HL-60 (cell line): ENCODE measurements at places on chromosomes 2 and 18.

DNA sequence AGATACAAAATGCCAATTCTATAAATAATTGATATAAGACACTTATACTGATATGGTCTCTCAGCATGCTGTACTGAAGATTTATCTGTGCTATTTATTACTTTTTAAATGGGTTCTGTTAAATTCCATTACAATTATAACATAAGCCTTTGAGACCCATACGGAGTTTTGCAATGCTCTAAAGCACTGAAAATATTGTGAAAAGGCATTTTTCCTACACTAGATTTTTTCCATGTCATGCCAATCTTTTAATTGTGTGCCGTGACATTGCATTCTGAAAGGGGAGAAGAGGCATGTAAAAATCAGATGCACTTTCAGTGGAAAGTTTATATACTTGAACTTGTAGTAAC, 46.5 kb downstream of the EFEMP1 start:
- no peak for DNase-seq

DNA sequence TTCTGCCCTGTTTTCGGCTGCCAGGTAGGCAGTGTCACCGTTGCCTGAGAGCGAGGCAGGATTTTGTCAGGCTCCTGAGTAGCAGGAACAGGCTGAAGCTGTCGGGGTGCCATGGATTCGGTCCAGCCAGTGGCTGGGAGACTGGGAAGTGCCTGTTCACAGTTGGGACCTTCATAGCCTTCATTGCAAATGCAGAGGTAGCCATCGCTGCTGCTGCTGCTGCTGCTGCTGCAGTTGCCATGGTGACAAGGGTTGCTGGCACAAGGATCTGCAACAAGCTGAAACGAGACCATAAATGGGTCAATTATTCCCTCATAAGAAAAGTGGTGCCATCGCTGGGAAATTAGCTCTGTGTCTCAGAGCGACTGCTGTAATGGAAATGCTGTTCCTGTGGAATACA, 122.7 kb downstream of the DNER start:
- no peak for DNase-seq

DNA sequence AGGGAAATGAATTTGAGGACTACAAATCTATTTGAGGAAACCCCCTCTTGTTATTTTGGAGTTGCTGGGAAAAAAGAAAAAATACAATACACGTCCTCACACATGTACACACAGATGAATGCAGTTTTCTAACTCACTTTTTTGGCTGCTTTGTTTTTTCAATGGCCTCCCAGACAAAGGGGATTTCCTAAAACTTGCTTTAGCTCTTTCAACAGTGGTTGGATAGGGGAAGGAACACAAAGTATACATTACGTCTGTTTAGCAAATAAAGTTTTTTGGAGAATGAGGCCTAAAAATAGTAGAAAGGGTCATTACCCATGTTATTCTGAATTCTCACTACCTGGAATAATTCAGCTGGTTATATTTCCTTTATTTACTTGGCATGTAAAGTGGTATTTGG, 125.3 kb upstream of the ITGB6 start:
- no peak for DNase-seq

DNA sequence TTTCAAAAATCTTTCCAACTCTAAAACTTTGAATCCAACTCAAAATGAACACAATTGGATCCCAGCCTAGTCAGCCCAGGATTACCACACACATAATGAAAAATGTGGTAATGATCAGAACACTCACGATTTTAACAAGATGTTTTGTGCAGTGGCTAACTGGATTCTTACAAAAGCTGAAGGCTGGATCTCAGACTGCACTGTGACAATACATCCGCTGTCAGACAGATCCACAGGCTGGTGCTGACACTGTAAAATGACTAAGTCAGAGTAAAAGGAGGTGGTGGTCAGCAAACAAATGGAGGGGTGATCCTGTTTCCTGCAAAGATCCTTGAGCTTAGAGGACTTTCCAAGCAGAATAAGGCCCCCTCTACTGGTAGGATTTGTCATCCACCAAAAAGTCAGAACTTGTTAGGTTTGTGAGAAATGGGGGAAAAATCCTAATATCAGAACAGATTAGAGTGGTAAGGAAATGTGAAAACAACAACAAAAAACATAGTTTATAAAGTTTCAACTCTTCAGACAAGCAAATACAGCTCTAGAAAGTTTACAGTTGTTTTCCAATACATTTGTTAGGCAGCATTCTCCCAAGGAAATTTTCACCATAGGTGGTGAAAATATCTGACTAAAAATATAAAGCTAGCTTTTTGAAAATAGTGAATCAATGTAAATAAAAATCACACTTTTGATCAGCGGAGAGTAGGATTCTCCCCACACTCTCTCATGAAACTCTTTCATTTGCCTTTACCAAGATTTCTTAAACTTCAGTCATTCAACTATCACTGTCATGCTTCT, 211.9 kb downstream of the AGPS start:
- DNase-seq: peak; percentile 15

DNA sequence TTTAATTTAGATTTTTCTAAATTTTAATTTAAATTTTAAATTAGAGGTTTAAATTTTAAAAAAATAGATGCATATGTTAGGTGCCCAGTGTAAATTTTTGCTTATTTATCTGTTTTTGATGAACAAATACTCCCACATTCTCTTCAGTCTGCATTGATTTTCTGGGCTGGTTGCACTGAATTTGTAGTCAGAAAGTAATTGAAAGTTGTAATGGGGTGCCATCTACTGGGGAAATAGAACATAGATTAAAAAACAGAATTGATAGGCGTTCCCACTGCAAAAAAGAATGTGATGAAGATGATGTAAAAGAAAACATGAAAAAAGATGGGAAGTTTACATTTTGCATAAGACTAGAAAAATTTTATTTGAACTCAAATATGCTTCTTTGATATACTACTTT, 51.7 kb upstream of the CCDC85A start:
- DNase-seq: no peak

DNA sequence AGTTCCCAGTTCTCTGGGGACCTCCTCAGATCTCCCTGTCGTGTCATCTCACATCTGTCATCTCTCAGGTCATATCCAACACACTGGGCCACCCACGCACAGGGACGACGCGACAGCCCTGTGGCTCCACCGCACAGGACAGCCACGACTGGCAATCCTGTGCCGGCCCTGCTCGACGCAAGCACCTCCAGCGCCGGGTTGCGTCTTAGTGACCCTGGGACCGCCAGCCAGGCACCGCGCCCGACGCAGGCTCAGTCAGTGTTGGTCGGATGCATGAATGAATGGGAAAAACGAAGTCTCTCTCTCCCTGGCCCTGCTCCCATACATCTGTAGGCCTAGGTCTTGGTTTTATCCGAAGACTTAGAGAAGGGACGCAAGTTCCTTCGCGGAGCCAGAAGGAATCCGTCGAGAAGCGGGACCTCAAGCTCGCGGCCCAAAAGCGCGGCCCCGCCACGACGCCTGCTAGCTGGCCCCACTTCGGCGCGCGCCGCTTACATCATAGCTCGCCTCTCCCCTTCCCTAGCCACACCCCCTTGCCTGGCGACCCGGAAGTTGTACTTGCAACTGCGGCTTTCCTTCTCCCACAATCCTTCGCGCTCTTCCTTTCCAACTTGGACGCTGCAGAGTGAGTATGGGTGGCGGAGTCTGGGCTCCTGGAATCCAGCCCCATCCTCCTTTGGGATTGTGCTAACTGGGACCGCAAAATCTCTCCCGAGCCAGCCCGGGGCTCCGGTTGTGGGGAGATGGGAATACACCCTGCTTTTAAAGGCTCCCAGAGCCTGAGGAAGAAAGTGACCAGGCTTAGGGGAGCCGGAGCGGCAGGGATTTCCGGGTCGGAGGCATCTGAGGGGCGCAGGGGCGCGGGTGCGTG, at the start of gene RPL31:
RPL31 (plus strand) TSS at position 599 of the 871 bp plus-strand sequence. CDS start 413 bp downstream, outside the sequence.
- peak; percentile 98 for DNase-seq

- DNase-seq: no peak
Observed at GRCh38 chr2:101815154-101815553, 117.6 kb downstream of the MAP4K4 start.

DNA sequence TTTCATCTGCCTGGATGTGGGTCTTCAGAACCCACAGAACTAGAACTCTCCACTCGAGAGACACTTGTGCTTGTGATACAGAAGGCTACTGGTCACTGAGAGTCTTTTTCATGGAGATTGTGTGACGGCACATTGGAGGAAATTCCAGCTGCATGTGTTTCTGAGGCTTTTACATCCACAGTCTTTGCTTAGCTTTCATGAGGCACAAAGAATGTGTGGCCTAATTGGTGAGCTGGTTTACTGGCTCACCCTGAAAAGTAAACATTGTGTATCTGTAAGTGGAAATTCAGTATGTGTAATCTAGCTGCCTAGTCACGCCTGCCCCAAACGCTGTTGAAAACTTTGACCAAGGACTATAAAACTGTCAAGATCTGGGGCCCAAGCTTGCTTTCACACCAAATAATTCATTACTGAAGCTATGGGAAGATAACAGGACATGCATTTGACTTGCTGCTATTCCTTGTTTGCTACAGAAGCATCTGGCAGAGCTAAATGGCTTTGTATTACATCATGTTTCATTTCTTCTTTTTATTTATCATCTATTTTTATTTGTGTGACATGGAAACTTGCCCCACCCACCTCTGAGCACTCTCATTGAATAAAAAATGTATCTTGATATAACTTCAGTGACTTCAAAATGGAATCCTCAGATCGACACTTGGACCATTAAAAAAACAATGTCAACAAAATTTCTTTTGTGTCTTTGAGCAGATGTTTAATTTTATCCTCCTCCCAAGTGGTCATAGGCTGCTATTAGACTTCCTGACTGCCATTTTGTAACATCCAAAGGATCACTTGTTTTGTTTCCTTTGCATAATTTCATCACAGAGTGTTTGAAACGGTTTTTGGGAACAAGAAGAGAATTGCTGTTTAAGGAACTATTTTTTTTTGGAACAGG, 80.2 kb downstream of the EFEMP1 start:
- no peak for DNase-seq

DNA sequence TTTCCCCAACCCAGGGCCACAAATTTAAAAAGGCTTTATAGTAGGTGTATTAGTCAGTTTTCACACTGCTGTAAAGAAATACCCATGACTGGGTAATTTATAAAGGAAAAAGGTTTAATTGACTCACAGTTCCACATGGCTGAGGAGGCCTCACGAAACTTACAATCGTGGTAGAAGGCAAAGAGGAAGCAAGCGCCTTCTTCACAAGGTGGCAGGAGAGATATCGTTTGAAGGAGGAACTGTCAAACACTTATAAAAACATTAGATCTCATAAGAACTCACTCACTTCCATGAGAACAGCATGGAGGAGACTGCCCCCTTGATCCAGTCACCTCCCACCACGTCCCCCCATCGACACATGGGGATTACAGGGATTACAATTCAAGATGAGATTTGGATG, 70.4 kb downstream of the FECH start:
- peak; percentile 45 for DNase-seq

DNA sequence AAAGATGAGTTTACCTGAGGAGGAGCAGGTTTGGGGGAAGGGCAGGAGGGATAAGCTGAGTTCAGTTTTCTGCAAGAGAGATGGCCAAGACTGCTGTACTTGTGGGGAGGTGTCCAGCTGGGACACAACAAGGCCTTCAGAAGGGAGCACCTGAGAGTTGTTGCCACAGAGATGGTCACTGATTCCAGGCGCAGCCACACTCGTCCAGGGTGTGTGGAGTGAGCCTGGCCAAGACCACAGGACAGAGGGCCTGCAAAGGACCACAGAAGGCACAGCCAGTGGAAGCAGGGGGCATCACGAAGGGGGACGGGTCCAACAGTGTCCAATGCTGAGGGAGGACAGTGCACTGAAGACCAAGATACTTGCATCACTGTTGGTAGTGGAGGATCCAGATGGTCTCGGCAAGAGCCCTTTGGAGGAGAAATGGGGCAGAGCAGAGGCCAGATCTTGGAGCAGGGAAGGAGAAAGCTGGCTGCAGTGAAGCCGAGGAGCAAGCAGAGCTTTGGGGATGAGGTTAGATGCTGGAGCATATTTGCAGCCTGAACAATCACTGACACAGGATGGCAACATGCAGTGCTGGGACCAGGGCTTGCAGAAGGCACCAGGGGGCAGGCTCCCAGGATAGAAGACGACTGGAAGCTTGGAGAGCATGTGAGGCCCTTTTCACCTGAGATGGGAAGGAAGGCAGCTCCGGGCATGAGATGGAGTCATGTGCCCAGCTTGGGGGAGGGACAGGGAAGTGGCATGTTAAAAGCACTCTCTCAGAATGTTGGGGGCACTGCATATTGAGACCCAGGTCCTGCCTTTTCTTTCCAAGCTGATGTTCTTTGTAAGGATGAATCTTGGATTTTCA, 214.0 kb downstream of the CYP26B1 start:
- DNase-seq: no peak

- no peak for DNase-seq
Observed at GRCh38 chr2:238938401-238939055, 90.6 kb downstream of the TWIST2 start.

DNA sequence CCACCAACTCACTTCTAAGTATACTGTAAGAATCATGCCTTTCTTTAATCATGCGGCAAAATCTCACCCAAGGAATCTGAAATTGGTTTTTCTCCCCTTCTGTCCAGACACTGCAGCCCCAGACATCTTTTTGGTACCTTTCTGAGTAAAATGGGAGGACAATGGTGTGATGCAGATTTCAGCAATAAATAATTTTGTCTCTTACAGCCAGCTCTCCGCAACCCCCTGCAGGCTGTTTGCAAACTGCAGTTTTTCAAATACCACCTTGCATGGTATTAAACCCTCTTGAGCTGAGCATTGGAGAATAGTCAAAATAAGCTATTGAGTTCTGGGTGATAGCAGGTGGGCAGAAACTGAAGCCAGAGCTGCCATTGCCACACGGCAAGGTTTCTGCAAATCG, 32.2 kb downstream of the GPR39 start:
- DNase-seq: no peak

DNA sequence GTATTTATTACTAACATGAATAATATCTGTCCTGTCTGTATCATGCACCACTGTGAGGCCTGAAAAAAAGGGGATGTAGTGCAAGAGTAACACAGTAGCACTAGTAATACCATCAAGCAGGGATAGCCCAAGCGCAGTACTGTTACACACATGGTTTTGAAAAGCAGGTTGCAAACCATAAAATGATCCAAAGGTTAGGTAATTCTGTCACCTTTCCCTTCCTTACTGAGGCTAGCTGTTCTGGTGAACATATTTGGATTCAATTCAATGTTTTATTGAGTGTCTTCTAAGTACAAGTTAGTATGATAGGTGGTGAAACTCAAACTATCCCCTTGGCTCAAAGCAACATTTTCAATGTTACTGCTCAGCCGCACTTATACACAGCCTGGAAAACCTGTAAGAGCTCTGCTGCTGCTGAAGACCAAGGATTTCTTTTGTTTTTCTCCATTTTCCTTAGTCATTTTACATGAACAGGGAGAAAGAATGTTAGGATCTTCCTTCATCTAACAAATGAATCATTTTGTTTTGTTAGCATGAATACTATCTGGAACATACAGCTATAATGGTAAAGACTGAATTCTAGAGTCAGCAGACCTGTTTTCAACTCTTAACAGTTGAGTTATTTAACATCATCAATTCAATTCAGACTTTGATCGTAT, 102.5 kb upstream of the ITPRID2 start:
- DNase-seq: no peak

GRCh38 chr2:179233626-179234430, 30.8 kb downstream of the SESTD1 start:
- no peak for DNase-seq
